GM23248 (cell line): ENCODE measurements at places on chromosomes 1 and 21. TPM values are rescaled to one million over a fixed set of nuclear protein-coding genes. Genes with fewer than 3 reads are reported as not detected.
A peak's percentile ranks its signal among the peaks of the same experiment; 100 is the strongest.

- H3K36me3 ChIP-seq, result no peaks in the 10 kb centered on the region
- H3K27ac ChIP-seq, result peak overlapping the region; percentile 86
- H3K4me3 ChIP-seq, result peak overlapping the region; percentile 35; the same call in 1 of the 2 replicates
- DNase-seq, result peak; percentile 64
These were observed 42.6 kb downstream of the C1orf198 start for GRCh38 chr1:230825761-230826160.

- H3K36me3 ChIP-seq, result no peaks in the 10 kb centered on the region
- no peaks in the 10 kb centered on the region for H3K27me3 ChIP-seq
- H3K4me3 ChIP-seq, result no peak overlapping the region
- peaks cover 17% of the 10 kb centered on the region for H3K4me1 ChIP-seq
- H3K27ac ChIP-seq, result no peak overlapping the region
These were observed 129.9 kb upstream of the KCNK2 start for GRCh38 chr1:214952648-214953047.

DNA sequence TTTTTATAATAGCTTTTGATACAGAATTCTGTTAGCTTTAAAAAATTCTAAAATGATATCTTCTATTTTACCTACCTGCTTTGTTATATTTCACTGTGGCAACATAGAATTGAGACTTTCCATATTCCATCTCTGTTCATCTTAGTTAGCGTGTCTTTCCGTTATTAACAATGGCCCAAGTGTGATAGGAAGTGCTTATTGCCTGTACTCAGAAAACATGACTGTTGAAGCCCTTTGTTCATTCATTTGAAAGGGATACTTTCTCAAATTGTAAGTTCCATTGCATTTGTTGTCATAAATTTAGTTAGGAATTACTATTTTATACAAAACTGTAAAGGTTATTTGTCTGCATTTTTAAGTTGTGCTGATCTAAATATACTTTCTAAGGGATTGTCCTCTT, 73.1 kb downstream of the LAMC1 start:
- H3K4me3 ChIP-seq, result 0 out of 2 replicates have a peak overlapping the region, but pooled peaks have one; percentile 44
- no peaks in the 10 kb centered on the region; the same call in 1 of the 2 replicates for H3K36me3 ChIP-seq
- no peak for DNase-seq
- no peaks in the 10 kb centered on the region for H3K27me3 ChIP-seq
- peaks cover 89% of the 10 kb centered on the region for H3K4me1 ChIP-seq

DNA sequence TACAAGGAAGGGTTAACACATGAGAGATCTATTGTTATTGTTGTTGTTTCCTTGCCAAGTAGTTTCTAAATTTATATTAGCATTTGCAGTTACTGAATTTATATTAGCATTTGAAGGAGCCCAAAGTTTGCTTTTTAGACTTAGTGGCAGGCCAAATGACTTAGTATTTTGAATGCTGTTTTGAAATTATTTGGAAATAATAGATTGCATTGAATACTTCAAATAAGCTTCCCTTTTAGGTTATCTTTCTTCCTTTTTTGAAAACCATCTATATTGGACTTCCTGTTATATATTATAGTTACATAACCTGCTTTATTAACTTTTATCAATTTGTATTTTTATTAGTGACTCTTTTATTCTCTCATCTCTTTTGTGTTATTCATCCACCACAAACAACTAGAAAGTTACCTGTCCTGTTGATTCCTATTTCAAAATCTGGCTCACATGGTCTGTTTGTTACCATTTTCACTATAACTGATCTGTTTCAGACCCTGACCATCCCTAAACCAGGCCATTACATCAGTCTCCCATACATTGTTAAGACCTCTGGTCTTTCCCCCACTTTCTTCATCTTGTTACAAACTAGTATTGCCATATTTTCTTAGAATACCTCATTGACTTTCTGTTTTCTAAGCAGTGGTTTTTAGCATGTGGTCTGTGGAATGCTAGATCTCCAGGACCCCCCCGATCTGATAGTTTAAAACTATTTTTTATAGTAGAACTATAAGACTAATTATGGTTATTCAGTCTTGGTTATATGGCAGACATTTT, 185.2 kb downstream of the RASAL2 start:
- no peak overlapping the region for H3K27ac ChIP-seq
- H3K4me3 ChIP-seq, result no peak overlapping the region
- DNase-seq, result no peak

- no peak overlapping the region for H3K4me3 ChIP-seq
- peaks cover 9% of the 10 kb centered on the region for H3K4me1 ChIP-seq
- H3K27ac ChIP-seq, result no peak overlapping the region
These were observed 634.8 kb downstream of the MATN1 start for GRCh38 chr1:30088594-30088993.

- DNase-seq, result peak; percentile 46
- H3K4me3 ChIP-seq, result no peak overlapping the region
- no peaks in the 10 kb centered on the region for H3K36me3 ChIP-seq
- H3K27me3 ChIP-seq, result peaks cover 5% of the 10 kb centered on the region; the same call in 1 of the 2 replicates
- no peak overlapping the region for H3K27ac ChIP-seq
These were observed 79.5 kb downstream of the BEND5 start for GRCh38 chr1:48697066-48697707.

DNA sequence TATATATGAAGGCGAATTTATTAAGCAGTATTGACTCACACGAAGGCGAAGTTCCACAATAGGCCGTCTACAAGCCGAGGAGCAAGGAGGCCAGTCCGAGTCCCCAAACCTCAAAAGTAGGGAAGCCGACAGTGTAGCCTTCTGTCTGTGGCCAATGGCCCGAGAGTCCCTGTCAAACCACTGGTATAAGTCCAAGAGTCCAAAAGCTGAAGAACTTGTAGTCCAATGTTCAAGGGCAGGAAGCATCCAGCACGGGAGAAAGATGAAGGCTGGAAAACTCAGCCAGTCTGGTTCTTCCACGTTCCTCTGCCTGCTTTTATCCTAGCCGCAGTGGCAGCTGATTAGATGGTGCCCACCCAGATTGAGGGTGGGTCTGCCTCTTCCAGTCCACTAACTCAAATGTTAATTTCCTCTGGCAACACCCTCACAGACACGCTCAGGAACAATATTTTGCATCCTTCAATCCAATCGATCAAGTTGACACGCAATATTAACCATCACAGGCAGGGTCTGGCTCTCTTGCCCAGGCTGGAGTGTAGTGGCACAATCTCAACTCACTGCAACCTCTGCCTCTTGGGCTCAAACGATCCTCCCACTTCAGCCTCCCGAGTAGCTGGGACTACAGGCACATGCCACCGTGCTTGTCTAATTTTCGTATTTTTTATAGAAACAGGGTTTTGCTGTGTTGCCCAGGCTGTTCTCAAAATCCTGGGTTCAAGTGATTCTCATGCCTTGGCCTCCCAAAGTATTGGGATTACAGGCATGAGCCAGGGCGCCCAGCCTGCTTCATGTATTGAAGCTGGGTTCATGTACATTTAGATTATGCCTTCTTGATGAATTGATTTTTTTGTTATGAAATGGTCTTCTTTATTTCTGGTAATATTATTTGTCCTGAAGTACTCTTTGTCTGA, 85.3 kb downstream of the DHRS3 start:
- no peaks in the 10 kb centered on the region for H3K36me3 ChIP-seq
- no peaks in the 10 kb centered on the region for H3K27me3 ChIP-seq
- no peak overlapping the region for H3K27ac ChIP-seq

GRCh38 chr1:44411861-44412260, 6.8 kb downstream of the RNF220 start:
- no peak for DNase-seq
- peaks cover 100% of the 10 kb centered on the region for H3K27me3 ChIP-seq
- H3K36me3 ChIP-seq, result no peaks in the 10 kb centered on the region
- no peak overlapping the region for H3K4me3 ChIP-seq
- H3K27ac ChIP-seq, result no peak overlapping the region

GRCh38 chr1:81304187-81304586, 496.5 kb upstream of the ADGRL2 start:
- peaks cover 7% of the 10 kb centered on the region; the same call in 1 of the 2 replicates for H3K27me3 ChIP-seq
- no peaks in the 10 kb centered on the region for H3K36me3 ChIP-seq
- no peak overlapping the region for H3K27ac ChIP-seq

- H3K4me1 ChIP-seq, result peaks cover 29% of the 10 kb centered on the region
- no peak overlapping the region for H3K27ac ChIP-seq
- H3K4me3 ChIP-seq, result no peak overlapping the region
These were observed 429.3 kb upstream of the RUNX1 start for GRCh38 chr21:35478161-35479064.

DNA sequence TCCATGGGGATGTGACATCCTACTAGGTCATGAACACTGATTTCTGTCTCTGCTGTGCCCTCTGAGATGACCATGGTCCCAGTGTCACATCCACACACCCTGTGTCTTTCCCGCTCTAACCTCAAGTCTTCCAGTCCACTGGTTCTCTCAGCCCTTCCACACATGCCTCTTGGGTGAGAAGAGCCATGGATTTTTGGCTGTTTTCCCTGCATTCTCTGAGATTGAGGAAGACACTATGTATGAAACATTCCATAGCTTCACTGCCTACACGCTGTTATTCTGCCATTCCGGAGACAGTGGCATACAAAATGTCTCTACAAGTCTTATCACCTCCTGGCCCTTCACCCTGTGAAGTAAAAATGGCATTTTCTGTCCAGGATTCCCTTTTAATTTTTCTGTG, 247.3 kb downstream of the BACH1 start:
- H3K27ac ChIP-seq, result no peak overlapping the region
- H3K36me3 ChIP-seq, result no peaks in the 10 kb centered on the region
- no peaks in the 10 kb centered on the region for H3K4me1 ChIP-seq
- H3K4me3 ChIP-seq, result no peak overlapping the region
- peak; percentile 8 for DNase-seq

DNA sequence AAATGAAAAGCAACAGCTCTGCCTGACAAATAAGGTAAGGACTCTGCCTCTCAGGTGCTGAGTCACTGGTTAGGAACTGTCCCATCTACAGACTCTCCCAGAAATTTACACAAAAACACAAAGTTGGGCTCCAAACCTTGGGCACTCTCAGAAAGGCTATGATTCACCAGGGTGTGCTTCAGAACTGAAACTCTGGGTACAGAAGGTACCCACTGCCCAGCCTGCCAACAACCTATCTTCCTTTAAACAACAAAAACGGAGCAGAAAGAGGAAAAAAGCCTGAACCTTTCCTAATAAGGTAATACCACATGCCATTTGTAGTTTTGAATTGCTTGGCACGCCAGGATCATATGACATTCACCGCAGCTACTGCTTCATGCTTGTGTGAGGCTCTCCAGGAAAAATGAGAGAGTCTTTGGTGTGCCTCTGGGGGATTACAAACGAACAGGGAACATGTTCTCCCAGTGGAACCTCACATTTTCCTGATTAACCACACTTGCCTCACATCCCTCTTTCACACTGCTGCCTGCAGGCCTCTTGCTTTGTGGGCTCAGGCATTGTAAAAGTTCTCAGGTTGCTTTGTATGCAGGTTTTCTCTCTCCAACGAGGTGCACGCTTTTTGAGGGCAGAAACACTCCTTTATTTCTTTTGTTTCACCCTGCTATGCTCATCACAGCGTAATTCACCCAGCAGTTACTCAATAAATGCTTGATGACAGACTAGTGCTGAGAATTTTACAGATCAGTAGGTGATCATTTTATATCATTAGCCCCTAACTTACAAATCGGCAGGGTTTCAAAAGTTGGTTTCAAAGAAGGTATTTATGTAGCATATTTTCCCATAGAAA, 65.1 kb downstream of the GADD45A start:
- peaks cover 77% of the 10 kb centered on the region for H3K4me1 ChIP-seq
- DNase-seq, result peak; percentile 91
- no peaks in the 10 kb centered on the region for H3K27me3 ChIP-seq
- H3K4me3 ChIP-seq, result peak overlapping the region; percentile 50
- peak overlapping the region; percentile 86 for H3K27ac ChIP-seq
- H3K36me3 ChIP-seq, result no peaks in the 10 kb centered on the region

The ANGPTL1 gene
- total RNA-seq, result 3.5 and 4.7 TPM in 2 replicates

The C1QB gene
- total RNA-seq, result not detected in 2 replicates

The CD34 gene
- not detected in 2 replicates for total RNA-seq

The GBP2 gene
- total RNA-seq, result 5.4 and 9.3 TPM in 2 replicates

The ELAPOR1 gene
- total RNA-seq, result 0.51 and 0.54 TPM in 2 replicates

The C4BPB gene
- not detected in 2 replicates for total RNA-seq

The DCDC2B gene
- not detected in 2 replicates for total RNA-seq

The KCNT2 gene
- 0.32 and 0.76 TPM in 2 replicates for total RNA-seq
